Mesothelial cell of epicardium (in vitro differentiated cells): ENCODE measurements at places on chromosomes 4 and X. TPM values are rescaled to one million over a fixed set of nuclear protein-coding genes. Genes with fewer than 3 reads are reported as not detected.

DNA sequence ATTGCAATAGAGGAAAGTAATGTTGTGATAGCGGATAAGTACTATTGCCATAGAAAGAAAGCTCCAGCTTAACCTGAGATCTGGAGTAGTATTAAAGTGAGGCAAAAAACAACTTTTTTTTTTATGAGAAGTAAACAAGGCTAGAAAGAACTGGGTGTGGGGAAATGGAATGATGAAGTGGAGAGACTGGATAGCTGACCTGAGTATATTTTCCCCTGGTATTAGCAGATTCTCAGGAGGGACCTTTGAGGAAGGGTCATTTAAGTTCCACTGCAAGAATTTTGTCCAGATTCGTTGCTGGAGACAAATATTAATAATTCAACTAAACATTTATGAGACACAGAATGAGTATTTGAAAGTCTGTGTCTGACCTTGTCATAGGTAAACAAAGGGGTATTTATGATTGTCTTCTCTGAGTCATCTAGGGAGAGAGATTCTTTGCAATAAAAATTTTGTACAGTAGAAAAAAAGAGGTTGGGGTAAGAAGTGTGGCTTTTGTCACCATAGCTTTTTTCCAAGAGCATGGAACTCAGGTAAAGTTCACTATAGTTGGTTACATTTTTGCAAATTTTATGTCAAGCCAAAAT lies 2095.9 kb downstream of the ARAP2 start:
- no peaks in the 10 kb centered on the region for H3K36me3 ChIP-seq
- no peak overlapping the region for H3K4me3 ChIP-seq
- no peaks in the 10 kb centered on the region for H3K4me1 ChIP-seq
- H3K27me3 ChIP-seq, result no peaks in the 10 kb centered on the region
- H3K27ac ChIP-seq, result no peak overlapping the region
- DNase-seq, result no peak

GRCh38 chr4:3863841-3864741 lies 97.9 kb downstream of the ADRA2C start:
- no peaks in the 10 kb centered on the region for H3K36me3 ChIP-seq
- DNase-seq, result peak; percentile 14
- H3K4me1 ChIP-seq, result no peaks in the 10 kb centered on the region
- H3K27me3 ChIP-seq, result peaks cover 39% of the 10 kb centered on the region

DNA sequence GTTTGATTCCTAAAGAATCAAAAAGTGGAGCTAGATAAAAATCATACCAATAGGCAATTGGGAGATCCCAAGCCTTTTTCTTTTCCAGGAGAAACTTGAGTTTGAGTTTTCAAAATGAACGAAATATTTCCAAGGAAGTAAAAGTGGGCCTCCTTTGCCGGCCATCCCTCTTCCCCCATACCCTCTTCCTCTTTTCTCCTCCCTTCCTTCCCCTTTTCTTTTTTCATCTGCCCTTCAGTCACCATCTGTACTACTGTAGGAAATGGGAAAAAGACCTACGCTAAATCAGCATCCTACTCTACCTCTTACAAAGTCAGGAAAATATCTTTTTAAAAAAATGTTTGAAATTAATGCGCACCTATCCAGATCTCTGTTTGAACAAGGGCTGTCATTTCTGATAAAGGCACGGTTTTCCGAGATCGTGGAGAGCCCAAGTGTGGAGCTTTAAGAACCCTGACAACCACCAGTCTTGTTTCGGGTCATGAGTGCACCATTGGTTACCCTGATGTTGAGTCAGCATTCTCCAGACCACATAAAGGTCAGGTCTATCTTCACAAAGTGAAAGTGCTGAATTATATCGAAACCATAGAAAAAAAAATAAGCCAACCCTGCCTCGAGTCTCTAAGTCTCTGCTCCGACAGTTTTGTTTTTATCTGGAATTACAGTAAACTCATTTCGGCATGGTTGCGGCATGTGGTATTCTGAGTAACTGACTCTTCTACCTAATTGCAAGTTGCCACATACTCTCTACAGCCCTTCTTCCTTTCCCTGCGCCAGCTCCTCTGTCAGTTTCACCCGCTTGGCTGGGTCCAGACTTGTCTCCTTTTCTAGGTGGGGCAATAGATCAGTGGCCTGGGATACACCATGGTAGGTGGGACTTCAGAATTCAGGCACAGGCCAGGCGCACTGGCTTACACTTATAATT lies 140.2 kb upstream of the KLF3 start:
- DNase-seq, result no peak
- no peaks in the 10 kb centered on the region for H3K36me3 ChIP-seq
- no peaks in the 10 kb centered on the region for H3K4me1 ChIP-seq
- no peak overlapping the region for H3K4me3 ChIP-seq

- no peaks in the 10 kb centered on the region for H3K27me3 ChIP-seq
- H3K4me3 ChIP-seq, result no peak overlapping the region
- no peaks in the 10 kb centered on the region for H3K36me3 ChIP-seq
Measured at GRCh38 chrX:121642415-121642814, 595.0 kb downstream of the GLUD2 start.

- H3K27me3 ChIP-seq, result no peaks in the 10 kb centered on the region
- no peaks in the 10 kb centered on the region for H3K4me1 ChIP-seq
- H3K27ac ChIP-seq, result no peak overlapping the region
- H3K4me3 ChIP-seq, result no peak overlapping the region
Measured at GRCh38 chr4:173852775-173853174, 322.7 kb upstream of the HAND2 start.

The OPRPN gene
- not detected in 3 replicates for total RNA-seq
